ENCODE measurements at places on chromosomes 1 and 21.

GRCh38 chr1:198121056-198121826 lies 35.6 kb upstream of the NEK7 start:
- no peak for DNase-seq

- no peak for DNase-seq
These were observed 14.5 kb downstream of the LRRC8B start for GRCh38 chr1:89539128-89539527.

- DNase-seq, result no peak
These were observed 405 bp upstream of the GADD45A start for GRCh38 chr1:67684526-67685066.

DNA sequence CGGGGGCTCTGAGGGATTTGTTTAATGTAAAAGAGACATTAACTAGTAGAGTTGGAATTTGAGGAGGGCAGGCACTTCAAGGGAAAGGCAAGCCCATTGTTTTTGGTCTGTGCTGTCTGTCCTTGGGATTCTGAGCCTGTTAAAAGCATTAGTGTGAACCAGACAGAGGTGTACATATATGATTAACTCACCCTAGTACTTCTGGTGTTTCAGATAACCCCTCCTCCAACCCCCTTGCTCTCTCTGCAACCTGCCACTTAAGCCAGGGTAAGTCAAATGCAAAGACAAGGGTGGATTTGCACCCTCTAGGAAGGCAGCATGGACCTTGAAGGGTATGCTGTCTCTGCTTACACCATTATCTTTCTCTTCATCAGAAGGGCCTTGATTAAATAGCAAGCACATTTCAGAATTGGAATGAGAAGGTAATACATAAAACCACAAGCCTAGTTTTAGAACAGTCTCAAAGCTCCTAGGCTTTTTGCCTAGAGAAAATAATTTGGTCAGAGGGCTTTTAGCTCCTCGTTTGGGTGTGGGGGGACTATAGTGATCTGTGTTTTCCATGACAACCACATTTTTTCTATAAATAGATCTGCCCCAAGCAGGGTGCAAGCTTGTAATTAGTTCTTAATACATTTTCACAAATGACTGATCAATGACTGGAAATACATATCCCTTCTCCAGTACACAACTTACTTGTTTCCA lies 120.7 kb upstream of the SGIP1 start:
- DNase-seq, result no peak

DNA sequence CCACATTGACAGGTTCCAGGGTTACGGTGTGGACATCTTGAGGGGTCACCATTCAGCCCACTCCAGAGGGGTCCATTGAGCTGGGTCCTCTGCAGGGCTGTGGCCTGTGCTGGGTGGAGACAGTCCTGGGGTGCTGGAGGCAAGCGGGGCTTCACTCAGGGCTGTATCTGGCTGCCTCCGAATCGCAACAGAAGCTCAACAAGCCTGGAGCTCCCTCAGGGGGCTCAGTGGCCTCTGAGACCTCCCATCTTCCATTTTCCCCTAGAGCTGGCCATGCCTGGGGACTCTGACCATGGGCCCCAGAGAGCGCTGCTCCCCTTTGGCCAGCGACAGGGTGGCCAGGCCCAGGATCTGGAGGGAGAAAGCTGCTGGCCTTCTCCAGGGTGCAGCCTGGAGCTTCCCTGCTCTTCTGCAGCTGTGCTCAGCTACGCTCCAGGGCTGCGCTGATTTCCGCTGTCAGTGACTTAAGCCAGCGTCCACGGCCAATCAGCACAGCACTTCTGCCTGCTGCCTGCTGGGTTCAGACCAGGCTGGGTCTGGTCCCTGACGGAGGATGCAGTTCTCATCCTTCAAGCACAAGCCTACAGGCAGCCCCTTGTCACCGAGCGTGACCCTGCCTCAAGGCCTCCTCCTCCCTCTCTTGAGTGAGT lies 45.0 kb upstream of the ADARB1 start:
- no peak for DNase-seq

DNA sequence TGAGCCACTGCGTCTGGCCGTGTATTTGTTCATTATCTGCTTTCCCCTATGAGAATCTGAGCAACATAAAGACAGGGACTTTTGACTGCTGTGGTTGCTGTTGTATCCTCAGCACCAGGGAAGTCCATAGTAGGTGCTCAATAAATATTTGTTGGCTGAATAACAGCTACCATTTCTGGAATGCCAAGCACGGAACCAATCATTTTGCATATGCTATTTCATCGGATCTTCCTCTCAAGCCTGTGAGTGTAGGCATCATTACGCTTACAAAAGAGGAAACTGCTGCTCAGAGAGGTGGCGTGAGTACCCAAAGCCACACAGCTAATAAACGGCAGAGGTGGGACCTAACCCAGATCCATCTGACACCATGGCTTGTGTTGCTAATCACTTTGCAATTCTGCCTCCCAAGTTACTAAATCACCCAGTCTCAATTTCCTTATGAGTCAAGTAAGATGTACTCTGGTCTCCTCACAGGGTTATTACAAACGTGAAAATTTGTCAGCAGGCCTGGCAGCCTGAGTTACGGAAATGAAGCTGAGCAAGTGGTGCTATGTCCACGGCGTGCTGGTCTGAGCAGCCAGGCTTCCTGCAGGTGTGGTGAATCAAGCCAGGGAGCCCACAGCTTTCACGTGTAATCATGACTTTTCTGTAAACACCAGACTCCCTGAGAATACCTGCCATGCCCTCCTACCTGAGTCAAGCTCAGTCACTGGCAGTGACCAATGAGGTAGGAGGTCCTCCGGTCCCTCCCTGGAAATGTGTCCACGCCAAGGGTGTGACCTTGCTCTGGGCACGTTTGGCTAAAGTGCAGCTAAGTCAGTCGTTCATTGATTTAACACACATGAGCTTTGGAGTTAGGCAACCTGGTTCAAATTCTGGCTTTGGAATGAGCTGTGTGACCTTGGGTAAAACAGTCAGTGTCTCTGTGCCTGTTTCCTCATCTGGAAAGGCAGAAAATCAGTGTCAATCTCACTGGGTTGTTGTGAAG lies 4.8 kb upstream of the RHCE start:
- no peak for DNase-seq

DNA sequence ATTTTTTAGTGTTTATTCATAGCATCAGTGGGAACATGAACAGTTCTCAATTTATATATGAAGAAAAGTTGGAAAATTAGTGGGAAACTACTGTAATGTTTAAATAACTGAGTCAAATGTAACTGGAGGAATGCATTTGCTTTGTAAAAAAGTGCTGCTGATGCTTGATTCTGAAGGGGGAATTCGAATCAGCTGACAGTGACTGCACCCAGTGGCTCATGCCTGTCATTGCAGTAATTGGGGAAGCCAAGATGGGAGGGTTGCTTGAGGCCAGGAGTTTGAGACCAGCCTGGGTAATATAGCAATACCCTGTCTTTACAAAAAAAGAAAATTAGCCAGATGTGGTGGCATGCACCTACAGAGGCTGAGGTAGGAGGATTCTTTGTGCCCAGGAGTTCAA lies 398.4 kb downstream of the ZP4 start:
- no peak for DNase-seq

DNA sequence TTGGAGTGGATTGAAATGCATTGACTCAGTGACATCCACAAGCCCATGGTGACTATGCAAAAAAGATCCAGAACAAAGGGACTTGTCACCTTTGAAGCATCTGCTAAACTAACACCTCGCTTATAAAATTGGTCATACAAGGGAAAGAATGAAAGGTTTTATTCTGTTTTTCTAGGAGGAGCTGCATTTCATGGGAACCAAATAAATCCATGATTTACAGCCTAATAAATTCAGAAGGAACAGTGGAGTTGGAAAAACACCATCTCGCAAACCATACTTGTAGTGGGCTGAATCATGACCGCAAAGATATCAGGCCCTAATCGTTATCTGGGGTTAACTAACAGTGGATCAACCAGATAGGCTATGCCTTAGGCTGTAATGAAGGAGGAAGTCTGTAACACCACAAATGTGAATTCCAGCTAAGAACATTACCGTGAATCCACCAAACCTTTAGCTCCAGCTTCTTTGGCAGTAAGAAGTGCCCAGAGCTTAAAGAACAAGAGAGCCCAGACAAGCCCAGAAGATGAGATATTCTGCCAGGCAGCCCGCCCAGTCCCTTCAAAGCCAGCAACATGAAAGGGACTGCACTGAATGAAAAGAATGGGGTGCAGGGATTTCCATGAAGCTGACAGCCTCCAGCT lies 27.4 kb downstream of the RSPH1 start:
- DNase-seq, result no peak

DNA sequence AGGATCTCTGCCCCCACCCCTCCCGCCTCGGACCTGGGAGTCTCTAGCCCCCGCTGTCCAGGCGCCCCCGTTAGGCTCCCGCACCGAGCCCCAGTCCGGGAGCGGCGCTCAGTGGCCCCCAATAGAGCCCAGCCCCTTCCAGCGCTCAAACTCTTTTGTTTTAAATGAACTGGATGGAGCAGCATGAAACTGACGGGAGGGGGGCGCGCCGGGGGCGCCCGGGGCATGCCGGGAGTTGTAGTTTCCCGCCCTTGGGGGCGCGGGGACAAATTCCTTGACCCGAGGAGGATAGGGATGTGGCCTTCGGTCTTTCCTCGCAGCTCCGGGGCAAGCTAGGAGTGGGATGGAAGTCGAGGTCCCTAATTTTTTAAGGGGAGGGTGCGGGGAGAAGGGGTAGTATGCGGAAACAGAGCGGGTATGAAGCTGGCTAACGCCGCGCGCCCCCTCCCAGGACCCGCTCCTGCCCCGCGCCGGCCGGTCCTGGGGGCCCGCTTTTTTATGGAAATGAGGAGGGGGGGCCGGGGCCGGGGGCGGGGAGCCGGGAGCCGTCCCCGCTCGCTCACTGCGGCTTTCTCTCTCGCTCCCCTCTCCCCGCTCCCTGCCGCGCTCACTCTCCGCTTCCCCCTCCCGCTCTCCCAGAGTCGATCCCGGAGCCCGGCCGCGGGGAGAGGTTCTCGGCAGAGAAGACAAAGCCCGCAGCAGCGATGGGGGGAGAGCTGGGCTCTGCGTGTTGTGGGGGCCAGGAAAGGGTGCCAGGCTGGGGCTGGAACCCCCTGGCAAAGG lies at the start of gene MEX3A:
MEX3A (minus strand) TSS at position 157 of the 783 bp plus-strand sequence. CDS start 467 bp downstream, outside the sequence.
- DNase-seq, result no peak

- DNase-seq, result peak; percentile 17
These were observed 28.1 kb downstream of the PADI4 start for GRCh38 chr1:17335821-17336710.
